ENCODE measurements at places on chromosomes 12 and 14. TPM values are rescaled to one million over a fixed set of nuclear protein-coding genes. Genes with fewer than 3 reads are reported as not detected.

TOMM20L gene
- total RNA-seq = not detected

NGB gene
- total RNA-seq = not detected

DNA sequence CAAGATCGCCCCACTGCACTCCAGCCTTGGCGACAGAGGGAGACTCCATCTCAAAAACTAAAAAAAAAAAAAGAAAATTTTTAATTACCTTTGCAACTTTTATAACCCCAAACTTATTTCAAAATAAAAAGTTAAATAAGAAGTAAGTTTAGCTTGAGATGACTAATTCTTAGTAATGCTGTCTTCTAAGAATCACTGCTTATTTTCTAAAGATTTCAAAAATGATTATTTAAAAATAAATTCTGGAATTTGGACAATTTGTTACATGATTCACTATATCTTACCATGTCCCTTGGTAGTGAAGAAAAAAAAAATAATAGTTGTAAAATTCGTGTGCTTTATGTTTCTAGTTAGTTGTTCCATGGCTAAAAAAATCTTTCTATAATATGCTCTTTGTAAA lies 11.6 kb upstream of the HECTD1 start:
- no peak for DNase-seq

- no peak for DNase-seq
Observed at GRCh38 chr12:1356285-1356684, 238.1 kb downstream of the FBXL14 start.

- DNase-seq = no peak
Observed at GRCh38 chr12:2335109-2335508, 282.3 kb downstream of the CACNA1C start.

DNA sequence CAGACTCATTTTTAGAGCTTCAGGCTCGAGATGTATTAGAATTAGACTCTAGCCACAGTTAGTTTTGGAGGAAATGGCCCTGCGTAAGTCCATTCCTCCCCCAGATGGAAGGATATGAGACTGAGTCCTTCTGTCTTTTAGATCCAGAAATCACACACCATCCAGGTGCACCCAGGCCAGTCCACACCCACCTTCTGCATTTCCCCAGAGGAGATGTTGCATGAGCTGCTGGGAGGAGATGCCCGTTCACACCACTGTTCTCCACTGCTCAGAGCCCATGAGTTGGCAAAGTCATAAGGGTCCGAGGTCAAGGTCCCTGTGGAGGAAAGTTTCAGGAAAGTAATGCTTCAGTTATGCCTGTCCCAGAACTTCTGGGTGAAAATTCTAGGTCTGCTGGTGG lies 29.2 kb downstream of the VWF start:
- no peak for DNase-seq

- no peak for DNase-seq
Observed at GRCh38 chr12:45893240-45893639, 97.1 kb downstream of the SCAF11 start.

DNA sequence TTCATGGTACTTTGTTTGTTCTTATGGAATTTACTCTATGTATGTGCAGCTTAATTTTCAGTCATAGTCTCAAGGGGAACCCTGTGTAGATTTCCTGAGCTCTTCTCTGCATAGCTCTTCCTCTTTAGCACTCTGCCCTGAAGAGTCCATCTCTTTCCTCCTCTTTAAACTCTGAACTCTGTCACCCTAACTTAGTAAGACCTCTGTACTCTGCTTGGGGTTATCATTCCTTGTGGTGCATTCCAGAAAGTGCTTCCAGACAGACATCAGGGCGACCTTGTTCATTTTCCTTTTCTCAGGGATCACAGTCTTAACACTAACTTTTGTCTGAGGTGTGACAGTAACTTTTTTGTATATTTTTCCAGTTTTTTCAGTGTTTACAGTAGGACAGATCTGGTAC lies 179.3 kb downstream of the RAD51B start:
- DNase-seq = no peak

DNA sequence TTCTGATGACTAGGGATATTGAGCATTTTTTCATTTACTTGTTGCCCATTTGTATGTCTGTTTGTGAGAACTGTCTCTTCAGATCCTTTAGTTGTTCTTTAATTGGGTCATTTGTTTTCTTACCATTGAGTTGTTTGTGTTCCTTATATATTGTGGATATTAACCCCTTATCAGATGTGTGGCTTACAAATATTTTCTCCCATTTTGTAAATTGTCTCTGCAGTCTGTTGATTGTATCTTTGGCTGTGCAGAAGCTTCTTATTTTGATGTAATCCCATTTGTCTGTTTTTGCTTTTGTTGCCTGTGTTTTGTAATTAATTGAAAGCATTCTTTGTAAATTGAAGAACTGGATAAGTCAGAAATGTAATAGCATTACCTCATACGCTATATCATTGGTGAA lies 459.1 kb upstream of the FOXG1 start:
- DNase-seq = no peak

- no peak for DNase-seq
Observed at GRCh38 chr12:55715169-55715764, 579 bp upstream of the BLOC1S1 start.

GRCh38 chr12:64044191-64044590 lies 177.9 kb downstream of the KICS2 start:
- DNase-seq = no peak

- DNase-seq = peak; percentile 30
Observed at GRCh38 chr14:105021656-105022275, 883 bp upstream of the CDCA4 start.

- DNase-seq = no peak
Observed at GRCh38 chr12:10633541-10633940, 20.1 kb upstream of the MAGOHB start.
